ENCODE measurements at places on chromosomes 4 and X.

DNA sequence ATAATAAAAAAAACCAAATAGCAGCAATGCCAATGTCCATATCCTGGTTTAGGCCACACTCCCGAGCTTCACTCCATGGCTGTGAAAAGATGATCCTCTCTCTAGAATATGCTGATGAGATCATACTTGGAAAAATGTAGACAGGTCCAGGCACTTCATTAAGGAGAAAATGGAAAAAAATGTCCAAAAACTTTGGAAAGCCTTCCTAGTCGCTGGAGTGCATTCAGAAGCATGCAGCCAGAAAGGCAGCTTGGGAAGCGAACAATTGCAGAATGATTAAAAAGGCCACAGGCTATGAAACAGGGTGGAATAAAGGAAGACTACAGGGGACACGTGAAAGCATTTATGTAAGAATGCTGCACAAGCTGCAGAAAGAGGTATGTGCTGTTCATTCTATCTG lies 165.6 kb upstream of the HCCS start:
- DNase-seq: no peak

GRCh38 chr4:21386166-21386780 lies 562.3 kb downstream of the KCNIP4 start:
- no peak for DNase-seq

GRCh38 chrX:155718972-155719586 lies 106.3 kb upstream of the TMLHE start:
- no peak for DNase-seq

- no peak for DNase-seq
Measured at GRCh38 chr4:14143892-14144291, 516.4 kb upstream of the BOD1L1 start.

DNA sequence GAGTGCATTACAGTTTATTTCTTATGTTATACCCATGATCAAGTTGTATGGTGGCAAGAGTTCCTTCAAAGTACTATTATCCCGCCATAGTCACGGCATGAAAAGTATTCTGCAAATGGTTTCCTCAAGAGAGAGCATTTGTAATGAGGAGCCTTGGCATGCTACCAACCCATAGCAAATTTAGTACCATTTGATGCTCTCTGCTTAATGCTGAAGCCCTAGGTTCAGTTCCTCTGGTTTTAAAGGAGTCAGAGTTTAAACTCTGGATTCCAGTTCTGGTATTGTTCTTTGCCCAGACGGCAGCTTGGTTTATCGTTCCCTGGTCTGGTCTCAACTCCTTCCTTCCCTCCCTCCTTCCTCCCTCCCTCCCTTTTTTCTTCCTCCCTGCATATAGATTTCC lies 371.3 kb downstream of the BMPR1B start:
- no peak for DNase-seq

GRCh38 chrX:37472836-37473235 lies 98.6 kb upstream of the LANCL3 start:
- DNase-seq: no peak

- DNase-seq: no peak
Measured at GRCh38 chr4:43778187-43778915, 670.3 kb downstream of the KCTD8 start.

DNA sequence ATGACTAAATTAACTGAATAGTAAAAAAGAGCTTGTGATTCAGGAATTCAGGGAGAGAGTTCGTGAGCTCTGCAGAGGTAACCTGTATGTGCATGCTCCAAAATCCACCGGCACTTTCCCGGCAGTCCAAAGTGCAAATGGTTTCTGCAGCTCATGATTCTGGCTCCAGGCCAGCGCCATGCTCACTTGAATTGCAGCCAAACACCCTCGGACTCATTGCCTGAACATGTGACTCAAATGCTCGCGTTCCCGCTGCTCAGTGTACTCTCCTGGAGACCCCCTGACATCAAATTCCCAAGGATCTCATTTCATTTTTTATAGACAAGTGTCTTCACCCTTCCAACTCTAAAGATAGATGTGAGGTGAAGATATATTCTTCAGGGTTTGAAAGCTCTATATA lies 44.1 kb upstream of the SH3RF1 start:
- DNase-seq: no peak

DNA sequence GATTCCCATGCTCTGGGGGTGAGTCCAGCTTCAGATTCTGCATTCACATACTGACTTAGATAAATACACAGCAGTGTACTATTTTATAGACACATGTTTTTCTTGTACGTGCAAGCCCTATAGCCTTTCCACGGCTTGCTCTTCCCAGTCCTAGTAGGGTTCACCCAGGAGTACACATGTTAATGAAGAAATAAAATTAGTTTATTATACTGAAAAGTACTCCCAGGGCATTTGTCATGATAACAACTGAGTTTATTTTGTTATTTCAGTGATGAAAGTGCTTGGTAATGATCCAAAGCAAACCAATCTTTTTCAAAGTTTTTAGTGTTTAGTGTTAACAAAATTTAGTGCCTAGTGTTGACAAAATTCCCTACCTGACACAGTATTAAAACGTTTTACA lies 21.3 kb downstream of the MAPK10 start:
- DNase-seq: no peak

DNA sequence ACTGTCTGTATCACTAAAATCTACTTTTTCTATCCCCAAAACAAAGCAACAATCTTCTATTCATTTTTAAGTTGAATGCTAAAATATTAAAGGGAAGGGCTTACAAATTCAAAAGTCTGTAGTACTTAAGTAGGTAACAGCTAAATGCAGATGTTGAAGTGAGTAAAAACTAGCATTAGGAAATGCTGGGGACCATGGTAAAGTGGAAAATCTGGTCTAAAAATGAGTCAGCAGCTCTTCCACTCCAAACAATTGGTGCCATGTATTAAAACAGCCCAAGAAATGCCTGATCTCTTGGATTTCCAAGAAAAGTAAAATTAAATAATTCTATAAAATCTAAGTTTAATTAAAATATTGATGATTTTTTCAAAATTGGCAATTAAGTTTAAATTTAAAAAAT lies 73.3 kb upstream of the PPP3CA start:
- no peak for DNase-seq
